Muscle of leg (tissue), 16 donors: ENCODE measurements at places on chromosomes 3 and 15. TPM values are rescaled to one million over a fixed set of nuclear protein-coding genes. Genes with fewer than 3 reads are reported as not detected.

Gene CNTN3
- total RNA-seq: 9.8 TPM

Gene SLC6A1
- 1.2 TPM for total RNA-seq

GRCh38 chr3:194285024-194285849 is 65.9 kb downstream of the CPN2 start:
- DNase-seq: peak; percentile 60

DNA sequence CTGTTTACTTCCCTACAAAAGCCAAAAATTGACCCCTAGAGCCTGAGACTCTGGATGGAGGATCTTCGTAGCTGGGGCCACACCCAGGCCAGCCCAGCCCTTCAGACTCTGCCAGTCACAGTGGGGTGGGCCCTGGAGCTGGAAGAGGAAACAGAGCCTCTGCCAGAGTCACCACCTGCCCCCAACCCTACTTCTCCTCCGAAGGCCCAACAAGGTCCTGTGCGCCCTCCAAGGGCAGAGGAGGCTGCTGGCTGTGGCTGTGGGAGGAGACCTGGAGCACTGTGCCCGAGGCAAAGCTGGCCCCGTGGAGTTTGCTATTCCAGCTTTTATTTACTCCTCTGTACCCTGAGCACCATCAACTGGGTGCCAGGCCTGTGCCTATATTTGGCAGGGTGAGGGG is 19.0 kb downstream of the CISH start:
- DNase-seq: no peak

DNA sequence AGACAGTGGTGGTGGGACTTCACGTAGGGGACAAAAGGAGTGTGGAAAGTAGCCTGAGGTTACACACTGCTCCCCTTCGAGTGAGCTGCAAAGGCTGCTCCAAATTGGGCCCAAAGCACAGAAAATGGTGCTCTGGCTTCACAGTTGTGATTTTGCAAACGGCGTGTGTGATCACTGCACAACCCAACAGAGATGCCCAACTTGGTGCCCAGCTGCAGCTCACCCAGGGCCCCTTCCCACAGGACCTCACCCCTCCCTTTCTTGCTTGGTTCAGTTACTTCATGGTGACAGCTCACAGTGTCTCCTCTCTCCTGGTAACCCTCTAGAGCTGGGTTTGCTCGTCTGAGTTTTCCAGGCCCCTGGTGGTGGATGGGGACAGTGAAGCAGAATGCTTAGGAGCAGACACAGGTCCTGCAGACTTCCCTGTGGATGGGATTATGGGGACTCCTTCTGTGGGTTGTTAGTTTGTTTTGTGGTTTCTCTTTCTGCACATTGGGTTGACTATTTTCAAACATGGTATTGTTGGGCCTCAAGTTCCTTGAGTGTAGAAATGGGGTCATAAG is 98.3 kb downstream of the TOP2B start:
- DNase-seq: no peak

DNA sequence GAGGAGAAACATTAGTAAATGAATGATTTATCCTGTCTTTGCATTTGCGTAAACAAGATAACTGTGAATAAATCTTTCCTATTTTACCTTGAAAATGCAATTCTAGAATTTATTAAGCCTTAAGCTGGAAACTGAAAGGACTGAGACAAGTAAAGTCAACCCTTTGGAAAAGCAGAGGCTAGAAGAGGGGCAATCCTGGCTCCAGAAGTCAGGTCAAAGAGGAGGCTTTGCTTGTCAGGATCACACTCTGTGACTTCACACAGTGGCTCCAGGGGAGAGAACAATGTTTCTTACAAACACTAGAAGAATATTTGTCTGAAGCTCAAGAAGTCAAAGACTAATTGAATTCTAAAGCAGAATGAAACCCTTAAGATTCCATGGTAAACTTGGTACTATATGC is 530.4 kb downstream of the NAALADL2 start:
- DNase-seq: no peak
